Natural killer cell treated with Interleukin-12 subunit alpha and Interleukin-12 subunit beta and Interleukin-15 and Interleukin-18, amount 100 ng/mL, for 72 hours (primary cell): ENCODE measurements at places on chromosomes 5 and 9. TPM values are rescaled to one million over a fixed set of nuclear protein-coding genes. Genes with fewer than 3 reads are reported as not detected.

GRCh38 chr5:93192087-93192486 is 388.9 kb downstream of the NR2F1-AS1 start:
- no peak for DNase-seq
- no peak overlapping the region for H3K27ac ChIP-seq
- no peak overlapping the region for H3K4me3 ChIP-seq
- no peaks in the 10 kb centered on the region for H3K36me3 ChIP-seq

DNA sequence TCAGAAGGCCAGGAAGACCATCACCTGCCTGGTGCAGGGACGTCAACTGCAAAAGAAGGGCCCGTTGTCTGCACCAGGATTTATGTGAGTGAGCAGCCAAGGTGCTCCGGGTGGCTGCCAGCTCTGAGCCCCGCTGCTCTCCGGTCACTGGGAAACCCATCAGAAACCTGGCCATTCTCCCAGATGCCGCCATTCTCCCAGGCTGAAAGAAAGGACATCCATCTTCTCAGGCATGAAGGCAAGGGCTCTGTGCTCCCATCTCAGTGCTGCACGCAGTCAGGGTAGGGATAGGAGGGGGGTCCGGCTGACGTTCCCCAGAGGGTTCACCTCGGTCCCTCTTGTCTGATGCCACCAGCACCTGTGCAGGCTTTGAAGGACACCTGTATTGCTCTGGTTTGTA is 158.4 kb downstream of the ERCC6L2 start:
- no peak for DNase-seq
- H3K36me3 ChIP-seq = peaks cover 16% of the 10 kb centered on the region
- H3K27ac ChIP-seq = peak overlapping the region; percentile 48

DNA sequence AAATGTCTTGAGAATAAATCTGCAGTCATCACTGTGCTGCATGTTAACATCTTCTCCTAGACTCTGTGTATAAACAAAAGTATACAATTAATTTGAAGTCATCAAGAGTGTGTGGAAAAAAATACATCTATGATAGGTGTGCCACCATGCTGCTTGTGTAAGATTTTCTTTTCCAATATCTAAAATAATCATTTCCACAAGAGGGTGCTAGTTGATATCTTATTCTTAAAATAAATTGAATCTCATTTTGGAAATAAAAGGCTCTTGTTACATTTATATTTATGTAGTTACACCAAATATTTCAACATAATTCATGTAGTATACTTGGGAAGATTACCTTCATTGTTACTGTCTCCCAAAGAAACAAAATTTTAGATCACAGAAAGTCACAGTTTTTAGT is 14.1 kb upstream of the MOCS2 start:
- H3K4me1 ChIP-seq = no peaks in the 10 kb centered on the region
- DNase-seq = no peak
- H3K36me3 ChIP-seq = no peaks in the 10 kb centered on the region
- H3K4me3 ChIP-seq = no peak overlapping the region
- H3K27me3 ChIP-seq = peaks cover 9% of the 10 kb centered on the region

GRCh38 chr5:7926720-7927119 is 57.8 kb downstream of the MTRR start:
- no peaks in the 10 kb centered on the region for H3K4me1 ChIP-seq
- no peak overlapping the region for H3K27ac ChIP-seq
- H3K27me3 ChIP-seq = peaks cover 4% of the 10 kb centered on the region
- no peak for DNase-seq

DNA sequence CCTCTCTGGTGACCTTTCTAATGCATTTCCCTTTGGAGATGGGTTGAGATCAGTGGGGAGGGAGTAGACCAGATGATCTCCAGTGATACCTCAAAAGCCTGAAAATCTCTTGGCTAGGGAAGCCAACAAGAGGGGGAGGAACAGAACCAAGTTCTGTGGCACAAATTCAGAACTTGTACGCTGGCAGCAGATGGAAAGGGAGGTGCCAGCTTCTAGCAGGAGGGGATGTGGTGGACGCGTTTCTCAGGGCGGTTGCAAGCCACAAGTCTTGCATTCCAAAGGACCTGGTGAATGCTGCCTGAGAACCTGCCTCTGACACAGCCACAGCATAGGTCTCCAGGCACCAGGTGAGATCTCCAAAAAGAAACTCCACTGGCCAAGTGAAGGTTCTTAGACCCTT is 13.4 kb downstream of the SLIT3 start:
- no peak overlapping the region for H3K4me3 ChIP-seq
- H3K4me1 ChIP-seq = no peaks in the 10 kb centered on the region
- no peak for DNase-seq
- no peaks in the 10 kb centered on the region for H3K36me3 ChIP-seq

DNA sequence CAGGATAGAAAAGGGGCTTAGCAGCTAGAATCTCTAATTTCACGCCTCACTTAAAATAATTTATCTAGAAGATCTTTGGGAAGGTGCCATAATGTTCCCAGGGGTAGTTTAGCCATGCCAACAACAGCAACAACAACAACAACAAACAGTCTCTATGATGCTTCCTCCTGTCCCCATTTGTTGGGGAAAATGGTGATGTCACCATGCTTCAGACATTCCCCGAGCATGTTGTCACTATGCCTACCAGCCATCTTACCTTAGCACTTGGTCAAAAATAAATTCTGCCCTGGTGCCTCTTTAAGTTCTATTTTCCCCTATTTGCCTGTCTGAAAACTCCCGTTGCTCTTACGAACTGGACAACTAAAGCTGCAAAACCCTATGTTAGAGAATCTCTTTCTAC is 76.6 kb downstream of the KCNN2 start:
- no peak overlapping the region for H3K4me3 ChIP-seq
- H3K27ac ChIP-seq = no peak overlapping the region
- no peaks in the 10 kb centered on the region for H3K4me1 ChIP-seq
- no peak for DNase-seq
- H3K36me3 ChIP-seq = no peaks in the 10 kb centered on the region

DNA sequence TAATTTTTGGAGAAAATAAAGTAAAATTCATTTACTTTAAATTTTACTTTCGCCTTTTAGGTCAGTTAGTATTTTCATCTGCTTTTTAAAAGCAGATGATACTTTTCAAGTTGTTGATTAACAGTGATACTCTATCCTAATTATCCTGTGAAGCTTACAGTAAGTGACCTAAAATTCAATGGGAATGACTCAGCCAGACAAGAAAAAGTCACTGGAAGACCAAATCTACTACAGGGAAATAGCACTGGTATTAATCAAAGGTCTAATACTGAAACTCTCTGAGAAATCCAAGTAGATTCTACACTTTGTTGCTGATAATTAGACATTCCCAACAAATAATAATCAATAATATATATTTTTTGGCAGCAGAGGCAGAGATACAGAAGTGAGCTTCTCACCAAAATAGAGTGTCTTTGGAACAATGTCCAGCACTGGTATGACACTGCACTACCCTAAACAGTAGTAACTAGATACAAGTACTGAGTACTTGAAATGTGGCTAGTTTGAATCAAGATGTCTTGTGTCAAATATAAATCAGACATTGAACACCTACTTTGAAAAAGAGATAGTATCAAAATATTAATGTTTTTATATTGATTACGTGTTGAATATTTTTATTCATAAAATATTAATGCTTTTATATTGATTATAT is 22.8 kb upstream of the ELL2 start:
- no peaks in the 10 kb centered on the region for H3K36me3 ChIP-seq
- H3K27me3 ChIP-seq = peaks cover 2% of the 10 kb centered on the region
- no peaks in the 10 kb centered on the region for H3K4me1 ChIP-seq
- H3K27ac ChIP-seq = no peak overlapping the region
- DNase-seq = no peak

- DNase-seq = no peak
- H3K4me1 ChIP-seq = no peaks in the 10 kb centered on the region
- H3K27ac ChIP-seq = no peak overlapping the region
- H3K27me3 ChIP-seq = no peaks in the 10 kb centered on the region
Measured at GRCh38 chr9:83432104-83432627, 106.0 kb downstream of the FRMD3 start.

- H3K4me1 ChIP-seq = peaks cover 26% of the 10 kb centered on the region
- peaks cover 7% of the 10 kb centered on the region for H3K36me3 ChIP-seq
- peak overlapping the region; percentile 59 for H3K27ac ChIP-seq
- H3K4me3 ChIP-seq = peak overlapping the region; percentile 28
- DNase-seq = no peak
- no peaks in the 10 kb centered on the region for H3K27me3 ChIP-seq
Measured at GRCh38 chr5:54619731-54620130, 102.2 kb downstream of the SNX18 start.

DNA sequence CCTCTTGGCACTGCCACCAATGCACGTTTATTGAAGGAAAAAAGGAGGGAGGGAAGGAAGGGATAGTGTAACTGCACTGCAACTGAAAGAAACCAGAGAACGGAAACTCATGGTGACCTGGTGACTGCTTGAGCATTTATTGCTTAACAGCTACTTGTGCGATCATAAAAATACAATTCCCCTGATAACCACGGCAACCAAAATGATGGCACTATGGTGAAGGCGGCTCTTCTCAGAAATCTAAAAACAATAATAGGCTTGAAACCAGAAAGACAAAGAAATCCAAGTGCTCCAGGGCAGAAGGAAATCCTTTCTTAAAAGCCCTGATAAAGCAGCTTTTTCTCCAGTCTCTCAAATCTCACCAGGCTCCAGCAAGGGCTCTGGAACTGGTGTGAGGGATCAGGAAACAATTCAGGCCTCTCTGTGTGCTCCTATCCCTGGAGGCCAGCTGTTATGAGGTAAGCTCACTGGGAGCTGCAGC is 1.9 kb downstream of the FBXO10 start:
- no peak overlapping the region for H3K4me3 ChIP-seq
- no peak overlapping the region for H3K27ac ChIP-seq
- no peaks in the 10 kb centered on the region for H3K27me3 ChIP-seq

DNA sequence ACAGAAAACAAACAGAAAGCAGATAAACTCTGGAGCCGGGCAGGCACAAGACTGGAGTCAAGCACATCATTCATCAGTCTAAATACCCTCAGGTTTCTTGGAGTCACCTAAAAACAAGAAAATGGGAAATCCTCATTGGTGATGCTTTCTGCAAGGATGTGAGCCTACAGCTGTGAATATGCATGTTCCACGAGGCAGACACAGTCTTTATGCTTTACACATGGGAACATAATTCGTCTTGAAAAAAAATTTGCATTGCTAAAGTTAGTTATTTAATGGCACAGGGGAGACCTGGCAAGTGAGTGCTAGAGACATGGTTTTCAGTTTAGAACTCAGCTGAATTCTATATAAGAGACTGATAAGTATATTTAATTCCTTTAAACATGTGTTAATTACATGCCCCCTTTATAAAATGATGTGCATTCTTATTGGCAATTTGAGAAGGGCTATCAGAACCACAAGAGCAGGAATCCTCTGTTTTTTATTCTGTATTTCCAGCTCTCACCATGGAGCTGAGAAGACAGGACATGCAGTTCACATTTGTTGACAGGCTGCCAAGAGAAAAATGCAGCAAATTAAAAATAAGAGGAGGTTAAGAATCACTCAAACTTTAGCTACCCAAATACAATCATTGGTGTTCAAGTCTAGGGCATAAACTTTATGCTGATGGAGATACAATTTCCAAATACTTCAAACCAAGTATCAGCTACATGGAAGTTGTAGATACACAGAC is 438.0 kb upstream of the MPDZ start:
- no peaks in the 10 kb centered on the region for H3K4me1 ChIP-seq
- H3K36me3 ChIP-seq = no peaks in the 10 kb centered on the region
- H3K27ac ChIP-seq = no peak overlapping the region
- DNase-seq = no peak
- H3K4me3 ChIP-seq = no peak overlapping the region

- peaks cover 5% of the 10 kb centered on the region for H3K36me3 ChIP-seq
- peaks cover 19% of the 10 kb centered on the region for H3K4me1 ChIP-seq
- H3K27me3 ChIP-seq = peaks cover 10% of the 10 kb centered on the region
- H3K27ac ChIP-seq = peak overlapping the region; percentile 56
Measured at GRCh38 chr5:88883836-88884607, 1.0 kb upstream of the MEF2C start.

- H3K36me3 ChIP-seq = no peaks in the 10 kb centered on the region
- no peak for DNase-seq
- no peaks in the 10 kb centered on the region for H3K4me1 ChIP-seq
- no peak overlapping the region for H3K4me3 ChIP-seq
Measured at GRCh38 chr5:72625332-72625731, 118.1 kb upstream of the ZNF366 start.

DNA sequence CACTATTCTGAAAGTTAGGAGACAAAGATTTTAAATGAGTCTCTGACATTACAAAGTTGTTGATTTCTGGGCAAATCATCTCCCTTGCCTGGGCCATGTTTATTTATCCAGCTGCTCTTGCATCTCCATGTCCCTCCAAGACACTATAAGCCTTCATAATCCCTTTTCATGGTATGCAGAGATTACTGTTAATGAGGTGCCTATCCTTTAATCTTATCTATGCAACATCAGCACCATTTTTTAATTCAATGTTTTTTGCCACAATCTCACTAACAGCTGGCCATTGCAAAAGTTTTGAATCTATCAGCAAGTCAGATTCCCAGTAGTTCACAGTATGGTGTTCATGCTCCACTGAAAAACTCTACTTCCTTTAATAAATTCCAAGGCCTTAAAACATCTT is 108.5 kb upstream of the PTPRD start:
- no peak overlapping the region for H3K27ac ChIP-seq
- DNase-seq = no peak
- no peaks in the 10 kb centered on the region for H3K4me1 ChIP-seq
- no peaks in the 10 kb centered on the region for H3K27me3 ChIP-seq

GRCh38 chr9:122133263-122133983 is 26.2 kb downstream of the NDUFA8 start:
- no peak overlapping the region for H3K4me3 ChIP-seq
- H3K27me3 ChIP-seq = no peaks in the 10 kb centered on the region
- no peaks in the 10 kb centered on the region for H3K36me3 ChIP-seq
- H3K4me1 ChIP-seq = no peaks in the 10 kb centered on the region

- no peak for DNase-seq
- no peak overlapping the region for H3K4me3 ChIP-seq
- H3K36me3 ChIP-seq = no peaks in the 10 kb centered on the region
- H3K27ac ChIP-seq = no peak overlapping the region
- H3K4me1 ChIP-seq = no peaks in the 10 kb centered on the region
Measured at GRCh38 chr5:61002611-61003355, 57.8 kb downstream of the NDUFAF2 start.

- H3K36me3 ChIP-seq = no peaks in the 10 kb centered on the region
- peaks cover 5% of the 10 kb centered on the region for H3K27me3 ChIP-seq
- H3K4me1 ChIP-seq = no peaks in the 10 kb centered on the region
- H3K27ac ChIP-seq = no peak overlapping the region
- H3K4me3 ChIP-seq = no peak overlapping the region
- no peak for DNase-seq
Measured at GRCh38 chr5:119742311-119742710, 113.0 kb downstream of the FAM170A start.

The SAPCD2 gene
- total RNA-seq = 9.5 TPM

The IGIP gene
- total RNA-seq = 3.1 TPM

The SPATA31E1 gene
- total RNA-seq = not detected

The ARHGAP26 gene
- 109 TPM for total RNA-seq

The CMBL gene
- total RNA-seq = not detected

The CFAP77 gene
- total RNA-seq = not detected

The C9orf153 gene
- total RNA-seq = 0.43 TPM

The BTNL9 gene
- not detected for total RNA-seq

The FGF18 gene
- not detected for total RNA-seq

The ARL10 gene
- total RNA-seq = 8.1 TPM

The SPATA9 gene
- total RNA-seq = 1.9 TPM

The FCN2 gene
- total RNA-seq = not detected

The ANAPC2 gene
- 98.1 TPM for total RNA-seq

The GPR150 gene
- total RNA-seq = 0.21 TPM

The TMEM171 gene
- total RNA-seq = 1.4 TPM

The IL3 gene
- 0.36 TPM for total RNA-seq
